ENCODE measurements at places on chromosomes 2 and 18.

DNA sequence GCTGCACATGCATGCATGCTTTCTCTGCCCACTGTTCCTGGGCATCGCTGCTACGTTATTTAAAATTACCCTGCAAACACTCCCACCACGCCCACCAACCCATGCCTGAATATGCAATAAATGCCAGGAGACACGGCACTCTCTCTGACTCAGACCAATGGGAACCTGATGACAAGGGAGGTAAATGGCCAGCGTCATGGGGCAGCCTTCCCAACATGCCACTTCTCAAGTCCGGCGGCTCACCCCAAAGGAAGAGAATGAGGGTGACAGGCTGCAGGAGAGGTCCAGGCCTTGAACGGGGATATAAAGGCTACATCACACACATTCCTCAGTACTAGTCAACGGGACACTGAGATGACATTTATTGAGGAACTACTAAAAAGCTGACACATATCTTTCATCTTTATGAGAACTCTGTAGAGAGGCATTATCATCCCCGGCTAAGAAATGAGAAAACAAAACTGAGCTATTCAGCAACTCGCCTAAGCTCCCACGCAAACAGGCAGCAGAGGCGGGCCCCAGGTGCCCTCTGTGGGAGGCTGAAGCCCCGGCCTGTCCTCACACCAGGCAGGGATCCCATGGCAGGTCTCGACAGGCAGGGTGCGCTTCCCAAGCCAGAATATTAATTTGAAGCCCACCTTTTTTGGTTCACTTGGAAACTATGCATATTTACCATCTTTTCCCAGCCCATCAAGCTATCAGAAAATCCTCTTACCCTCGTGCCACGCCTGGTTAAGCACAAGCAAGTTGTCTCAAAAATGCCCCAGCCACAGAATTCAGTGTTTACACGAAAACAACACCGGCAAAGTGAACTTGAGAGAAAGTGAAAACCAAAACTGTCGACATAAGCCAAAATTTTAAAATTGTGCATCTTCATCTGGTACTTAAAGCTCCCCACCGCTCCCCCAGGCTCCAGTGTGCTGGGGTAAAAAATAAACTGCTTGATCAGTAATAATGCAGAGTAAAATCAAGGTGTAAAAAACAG is 166.3 kb downstream of the HDAC4 start:
- H3K27ac ChIP-seq, result no peak overlapping the region
- peaks cover 43% of the 10 kb centered on the region for H3K4me1 ChIP-seq
- no peaks in the 10 kb centered on the region for H3K27me3 ChIP-seq

GRCh38 chr2:196480653-196481323 is 158.7 kb upstream of the CCDC150 start:
- H3K27ac ChIP-seq, result no peak overlapping the region
- DNase-seq, result no peak
- no peaks in the 10 kb centered on the region for H3K36me3 ChIP-seq

DNA sequence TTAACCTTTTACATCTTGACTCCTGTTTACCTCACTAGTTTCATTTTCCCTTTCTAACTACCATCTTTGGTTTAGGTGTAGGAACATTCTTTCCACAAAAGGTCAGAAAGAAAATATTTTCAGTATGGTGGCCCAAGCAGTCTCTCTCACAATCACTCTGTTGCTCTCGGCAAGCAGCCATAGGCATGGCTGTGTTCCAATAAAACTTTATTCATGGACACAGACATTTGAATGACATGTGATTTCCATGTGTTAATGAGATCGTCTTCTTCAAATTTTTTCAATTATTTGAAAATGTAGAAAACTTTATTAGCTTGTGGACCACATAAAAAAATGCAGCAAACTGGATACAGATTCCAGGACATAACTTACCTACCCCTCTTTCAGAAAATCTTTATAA is 109.7 kb upstream of the CNTNAP5 start:
- peaks cover 17% of the 10 kb centered on the region for H3K4me1 ChIP-seq
- H3K36me3 ChIP-seq, result no peaks in the 10 kb centered on the region
- H3K4me3 ChIP-seq, result no peak overlapping the region
- no peaks in the 10 kb centered on the region for H3K27me3 ChIP-seq
- H3K27ac ChIP-seq, result peak overlapping the region; percentile 46
- no peak for DNase-seq

GRCh38 chr2:16908656-16909055 is 243.0 kb upstream of the CYRIA start:
- no peak overlapping the region for H3K27ac ChIP-seq
- H3K36me3 ChIP-seq, result peaks cover 2% of the 10 kb centered on the region
- H3K27me3 ChIP-seq, result no peaks in the 10 kb centered on the region
- no peak overlapping the region for H3K4me3 ChIP-seq
- no peaks in the 10 kb centered on the region for H3K4me1 ChIP-seq

GRCh38 chr2:134737671-134738070 is 18.9 kb upstream of the TMEM163 start:
- no peak overlapping the region for H3K4me3 ChIP-seq
- peaks cover 2% of the 10 kb centered on the region for H3K27me3 ChIP-seq
- H3K27ac ChIP-seq, result no peak overlapping the region
- H3K4me1 ChIP-seq, result no peaks in the 10 kb centered on the region
- no peaks in the 10 kb centered on the region for H3K36me3 ChIP-seq
